ENCODE measurements at places on chromosomes 6 and 20. TPM values are rescaled to one million over a fixed set of nuclear protein-coding genes. Genes with fewer than 3 reads are reported as not detected.

- H3K4me3 ChIP-seq, result no peak overlapping the region
- no peaks in the 10 kb centered on the region for H3K27me3 ChIP-seq
- H3K36me3 ChIP-seq, result no peaks in the 10 kb centered on the region
- DNase-seq, result no peak
- H3K27ac ChIP-seq, result no peak overlapping the region
- no peaks in the 10 kb centered on the region for H3K4me1 ChIP-seq
Measured at GRCh38 chr20:55513954-55514353, 491.4 kb downstream of the CBLN4 start.

DNA sequence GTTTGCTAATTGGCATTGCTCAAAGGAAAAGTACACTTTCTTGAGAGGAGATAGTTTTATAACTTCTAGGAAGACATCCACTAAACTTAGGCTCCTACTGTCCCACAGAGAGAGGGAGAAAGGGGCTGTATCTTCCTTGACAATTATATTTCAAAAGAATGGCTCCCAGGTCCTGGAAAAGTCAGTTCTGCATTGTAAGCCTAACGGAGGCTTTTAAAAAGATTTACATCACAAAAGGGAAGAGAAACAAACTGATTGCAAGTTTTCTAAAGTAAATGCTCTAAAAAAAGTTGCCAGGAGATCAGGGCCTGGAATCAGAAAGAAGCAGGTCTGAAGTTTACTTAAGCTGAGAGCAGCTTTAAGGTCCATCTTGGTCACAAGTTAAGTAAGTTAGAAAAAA, 839.5 kb downstream of the FRK start:
- H3K36me3 ChIP-seq, result no peaks in the 10 kb centered on the region
- no peak overlapping the region for H3K4me3 ChIP-seq
- H3K27ac ChIP-seq, result no peak overlapping the region
- H3K27me3 ChIP-seq, result no peaks in the 10 kb centered on the region
- no peak for DNase-seq

- H3K27ac ChIP-seq, result no peak overlapping the region
- DNase-seq, result no peak
- no peaks in the 10 kb centered on the region for H3K36me3 ChIP-seq
- no peaks in the 10 kb centered on the region for H3K27me3 ChIP-seq
Measured at GRCh38 chr6:24990236-24990845, 54.6 kb upstream of the RIPOR2 start.

The PROKR2 gene
- total RNA-seq, result not detected

- no peak overlapping the region for H3K4me3 ChIP-seq
- no peak for DNase-seq
- H3K36me3 ChIP-seq, result no peaks in the 10 kb centered on the region
- H3K27me3 ChIP-seq, result no peaks in the 10 kb centered on the region
- no peaks in the 10 kb centered on the region for H3K4me1 ChIP-seq
- no peak overlapping the region for H3K27ac ChIP-seq
Measured at GRCh38 chr6:14513496-14514393, 396.2 kb downstream of the CD83 start.

- no peak overlapping the region for H3K4me3 ChIP-seq
- H3K27me3 ChIP-seq, result no peaks in the 10 kb centered on the region
- no peak overlapping the region for H3K27ac ChIP-seq
- peaks cover 12% of the 10 kb centered on the region for H3K36me3 ChIP-seq
Measured at GRCh38 chr6:88666901-88667300, 296.5 kb downstream of the RNGTT start.

DNA sequence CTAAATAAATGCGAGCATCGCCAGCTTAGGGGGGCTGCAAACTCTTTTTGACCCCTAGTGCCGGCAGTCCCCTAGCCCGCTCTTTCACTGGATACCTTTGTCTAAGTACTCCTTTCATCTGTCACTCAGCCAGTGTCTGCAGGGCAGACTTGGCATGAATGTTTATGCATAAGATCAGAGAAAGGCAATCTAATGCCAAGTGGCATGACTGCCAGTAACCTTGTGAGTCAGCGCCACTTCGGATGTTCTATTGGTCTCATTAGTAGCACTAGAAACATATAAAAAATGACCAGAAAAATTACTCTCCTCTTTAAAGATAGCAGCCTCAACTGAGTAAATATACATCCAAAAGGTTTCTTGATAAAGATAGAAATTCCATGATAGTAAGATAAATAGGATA, 192.2 kb downstream of the TBC1D32 start:
- H3K4me1 ChIP-seq, result no peaks in the 10 kb centered on the region
- H3K36me3 ChIP-seq, result no peaks in the 10 kb centered on the region
- no peaks in the 10 kb centered on the region for H3K27me3 ChIP-seq
- H3K27ac ChIP-seq, result no peak overlapping the region
- no peak for DNase-seq
- H3K4me3 ChIP-seq, result no peak overlapping the region

- no peaks in the 10 kb centered on the region for H3K36me3 ChIP-seq
- H3K4me3 ChIP-seq, result no peak overlapping the region
- H3K27ac ChIP-seq, result no peak overlapping the region
- DNase-seq, result no peak
- H3K27me3 ChIP-seq, result no peaks in the 10 kb centered on the region
Measured at GRCh38 chr6:165920896-165921671, 246.6 kb downstream of the TBXT start.

DNA sequence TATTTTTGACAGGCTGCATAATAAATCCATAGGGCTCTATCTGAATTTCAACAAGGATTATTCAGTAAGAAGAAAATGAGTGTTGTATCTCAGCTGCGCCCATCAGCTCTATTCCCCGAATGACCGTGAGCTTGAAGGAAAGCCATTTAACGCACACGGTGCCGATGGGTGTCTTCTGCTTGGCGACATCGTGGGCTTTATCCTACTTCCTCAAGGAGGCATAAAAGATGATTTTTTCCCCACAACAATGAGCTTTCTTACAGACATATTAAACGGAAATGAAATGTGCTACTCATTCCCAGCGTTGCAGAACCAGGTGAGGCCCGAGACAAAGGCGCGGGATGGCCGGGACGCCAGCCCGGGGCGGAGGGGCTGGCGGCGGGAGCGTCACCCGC, 710 bp downstream of the DYNLT1 start:
- no peak for DNase-seq
- peaks cover 20% of the 10 kb centered on the region for H3K4me1 ChIP-seq
- H3K27ac ChIP-seq, result peak overlapping the region; percentile 82
- no peaks in the 10 kb centered on the region for H3K36me3 ChIP-seq

GRCh38 chr20:45407067-45407745, 883 bp upstream of the DBNDD2 start:
- no peak for DNase-seq
- H3K4me3 ChIP-seq, result peak overlapping the region; percentile 41
- no peaks in the 10 kb centered on the region for H3K36me3 ChIP-seq
- H3K4me1 ChIP-seq, result 0 out of 2 replicates have a peak, but pooled peaks cover 3% of the 10 kb centered on the region
- peaks cover 6% of the 10 kb centered on the region for H3K27me3 ChIP-seq
- no peak overlapping the region for H3K27ac ChIP-seq

GRCh38 chr6:36340618-36341454, 4.1 kb upstream of the BNIP5 start:
- peaks cover 40% of the 10 kb centered on the region for H3K4me1 ChIP-seq
- DNase-seq, result peak; percentile 34
- no peak overlapping the region for H3K4me3 ChIP-seq
- no peak overlapping the region for H3K27ac ChIP-seq

DNA sequence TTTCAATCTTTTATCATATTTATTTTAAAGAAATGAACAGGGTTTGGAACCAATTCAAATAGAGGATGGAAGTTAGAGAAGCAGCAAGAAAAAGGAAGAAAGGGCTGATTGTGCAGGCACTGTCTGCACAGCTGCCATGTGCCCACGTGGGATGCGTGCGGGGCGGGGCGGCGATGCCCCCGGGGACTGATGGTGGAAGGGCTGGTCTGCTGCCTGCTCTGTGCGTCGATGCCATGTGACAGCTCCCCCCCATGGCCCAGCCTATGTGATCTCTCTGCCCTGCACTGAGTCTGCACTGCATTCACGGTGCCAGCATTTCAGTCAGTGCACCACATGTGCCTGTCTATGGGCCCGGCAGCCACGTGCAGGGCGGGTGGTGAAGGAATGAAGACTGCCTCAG, 96.4 kb downstream of the IRF4 start:
- H3K36me3 ChIP-seq, result no peaks in the 10 kb centered on the region
- no peak overlapping the region for H3K27ac ChIP-seq
- H3K4me1 ChIP-seq, result peaks cover 35% of the 10 kb centered on the region
- no peak for DNase-seq
- no peaks in the 10 kb centered on the region for H3K27me3 ChIP-seq

GRCh38 chr20:41342474-41343464, 2.1 kb downstream of the LPIN3 start:
- no peaks in the 10 kb centered on the region for H3K27me3 ChIP-seq
- no peak overlapping the region for H3K27ac ChIP-seq
- no peak overlapping the region for H3K4me3 ChIP-seq
- DNase-seq, result no peak
- peaks cover 5% of the 10 kb centered on the region for H3K4me1 ChIP-seq

- H3K36me3 ChIP-seq, result no peaks in the 10 kb centered on the region
- no peak for DNase-seq
- H3K27me3 ChIP-seq, result peaks cover 7% of the 10 kb centered on the region
- H3K4me3 ChIP-seq, result no peak overlapping the region
- H3K27ac ChIP-seq, result no peak overlapping the region
Measured at GRCh38 chr6:118284736-118285360, 263.2 kb upstream of the PLN start.

- H3K36me3 ChIP-seq, result no peaks in the 10 kb centered on the region
- no peaks in the 10 kb centered on the region for H3K4me1 ChIP-seq
- no peaks in the 10 kb centered on the region for H3K27me3 ChIP-seq
- H3K27ac ChIP-seq, result no peak overlapping the region
- DNase-seq, result no peak
- H3K4me3 ChIP-seq, result no peak overlapping the region
Measured at GRCh38 chr20:10856237-10857015, 182.6 kb upstream of the JAG1 start.

DNA sequence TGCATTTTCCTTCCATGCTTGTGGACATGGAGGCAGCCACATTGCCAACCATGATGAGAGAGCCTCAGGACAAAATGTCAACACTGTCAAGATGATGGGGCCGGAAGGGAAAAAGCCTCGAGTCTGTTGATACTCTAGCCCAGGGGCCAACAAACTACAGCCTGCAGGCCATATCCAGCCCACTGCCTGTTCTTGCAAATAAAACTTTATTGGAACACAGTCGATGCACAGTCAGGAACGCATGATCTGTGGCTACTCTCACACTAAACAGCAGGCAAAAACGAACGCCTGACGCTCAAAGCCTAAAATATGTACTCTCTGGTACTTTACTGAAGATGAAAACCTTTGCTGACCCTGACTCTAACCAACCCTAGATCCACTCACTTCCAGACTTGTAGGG, 72.3 kb downstream of the BMP7 start:
- H3K4me1 ChIP-seq, result no peaks in the 10 kb centered on the region
- no peaks in the 10 kb centered on the region for H3K36me3 ChIP-seq
- no peak for DNase-seq
- H3K4me3 ChIP-seq, result no peak overlapping the region

DNA sequence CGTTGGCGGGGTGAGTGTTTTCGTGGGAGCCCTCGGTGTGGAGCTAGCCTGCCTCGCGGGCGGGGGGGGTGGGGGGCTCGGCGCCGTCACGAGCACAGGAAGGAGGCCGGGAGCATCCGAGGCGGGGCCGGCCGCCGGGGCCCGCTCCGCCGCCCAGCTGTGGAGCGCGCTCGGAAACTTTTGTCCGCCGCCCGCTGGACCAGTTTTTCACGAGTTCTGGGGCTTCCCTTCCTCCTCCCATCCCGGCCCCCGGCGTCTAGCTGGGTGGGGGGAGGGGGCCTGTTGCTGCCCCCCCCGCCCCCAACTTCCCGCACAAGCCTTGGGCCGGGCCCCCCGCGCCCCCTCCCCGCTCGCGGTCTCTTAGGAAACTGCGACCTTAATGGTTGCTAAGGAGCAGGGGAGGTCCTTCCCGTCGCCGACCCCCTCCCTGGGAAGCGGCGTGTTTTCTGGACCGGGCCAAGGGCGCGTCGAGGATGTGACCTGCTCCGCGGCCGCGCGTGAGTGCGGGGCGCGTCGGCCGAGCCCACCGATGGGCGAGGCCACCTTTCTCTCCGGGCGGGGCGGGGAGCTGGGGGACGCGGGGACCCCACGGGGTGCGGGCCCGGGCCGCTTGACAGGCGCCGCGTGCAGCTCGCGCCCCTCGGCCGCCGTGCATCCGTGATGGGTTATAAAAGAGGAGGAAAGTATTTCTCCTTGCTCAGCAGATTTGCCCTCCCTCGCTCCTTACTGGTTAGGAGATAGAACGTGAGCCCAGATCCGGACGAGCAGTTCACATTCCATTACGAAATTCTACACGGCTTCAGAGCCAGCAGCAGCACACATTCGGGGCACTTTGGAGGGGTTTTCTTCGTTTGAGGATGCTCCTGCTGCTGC, 1.4 kb downstream of the RREB1 start:
- no peaks in the 10 kb centered on the region for H3K36me3 ChIP-seq
- H3K4me3 ChIP-seq, result peak overlapping the region; percentile 97
- H3K27ac ChIP-seq, result peak overlapping the region; percentile 94
- peaks cover 15% of the 10 kb centered on the region for H3K4me1 ChIP-seq
- DNase-seq, result no peak

All from GM12878 (cell line).